Activated gamma-delta T cell (primary cell): ENCODE measurements at places on chromosomes 2 and 18.

DNA sequence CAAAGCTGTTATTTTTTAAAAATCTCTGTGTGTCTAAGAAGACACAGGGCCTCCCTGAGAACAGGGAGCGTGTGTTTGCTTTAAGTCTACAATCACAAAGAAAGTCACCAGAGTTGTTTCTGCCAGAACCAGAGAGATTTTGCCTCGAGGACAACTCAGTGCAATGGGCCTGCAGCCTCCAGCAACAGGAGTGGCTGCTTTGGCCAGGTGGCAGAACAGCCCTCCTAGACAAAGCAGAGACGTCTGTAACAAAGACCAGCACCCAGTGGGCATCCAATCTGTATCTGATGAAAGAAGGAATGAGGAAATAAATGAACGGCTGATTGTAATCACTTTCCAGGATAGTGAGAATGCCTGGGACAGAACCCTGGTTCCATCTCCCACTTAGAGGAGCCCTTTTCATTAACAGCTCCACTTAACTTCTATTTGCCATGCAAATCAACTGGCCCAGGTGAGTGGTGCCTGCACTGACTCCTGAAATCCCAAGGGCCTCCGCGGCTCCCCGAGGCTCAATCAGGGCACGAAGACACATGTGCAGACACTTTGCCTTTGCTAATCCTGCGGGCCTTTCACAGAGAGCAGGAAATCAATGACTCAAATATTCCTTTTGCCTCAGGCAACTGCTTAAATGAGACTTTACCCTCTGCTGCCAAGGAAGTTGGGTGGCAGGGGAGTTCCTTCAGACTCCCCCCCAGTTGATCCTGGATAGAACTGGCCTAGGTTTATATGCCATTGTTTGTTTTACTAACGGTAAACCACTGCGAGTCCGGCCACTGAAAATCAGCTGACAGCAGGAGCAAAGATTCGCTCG lies 146.5 kb downstream of the CABLES1 start:
- DNase-seq = no peak

GRCh38 chr2:159194241-159194640 lies 92.3 kb downstream of the WDSUB1 start:
- DNase-seq = no peak

DNA sequence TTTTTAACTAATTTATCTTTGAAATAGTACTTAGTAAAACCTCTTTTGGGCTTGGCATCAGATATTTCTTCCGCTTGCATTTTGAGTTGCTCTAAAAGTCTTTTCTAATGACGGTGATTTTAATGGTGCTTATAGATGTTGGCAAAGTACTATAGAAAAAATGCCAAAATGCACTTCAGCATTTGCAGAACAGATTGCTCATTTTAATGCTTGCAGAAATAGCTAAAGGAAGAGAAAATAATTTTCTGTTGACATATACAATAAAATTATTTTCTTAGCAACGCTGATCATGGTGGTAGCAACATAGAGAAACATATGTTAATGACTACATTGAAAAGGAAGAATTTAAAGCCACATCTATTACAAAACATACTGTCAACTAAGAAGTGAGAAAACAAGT lies 170.7 kb downstream of the STK39 start:
- no peak for DNase-seq

- no peak for DNase-seq
Measured at GRCh38 chr18:67875944-67876343, 359.4 kb upstream of the DSEL start.

GRCh38 chr2:88059979-88060906 lies 4.7 kb upstream of the KRCC1 start:
- DNase-seq = no peak

DNA sequence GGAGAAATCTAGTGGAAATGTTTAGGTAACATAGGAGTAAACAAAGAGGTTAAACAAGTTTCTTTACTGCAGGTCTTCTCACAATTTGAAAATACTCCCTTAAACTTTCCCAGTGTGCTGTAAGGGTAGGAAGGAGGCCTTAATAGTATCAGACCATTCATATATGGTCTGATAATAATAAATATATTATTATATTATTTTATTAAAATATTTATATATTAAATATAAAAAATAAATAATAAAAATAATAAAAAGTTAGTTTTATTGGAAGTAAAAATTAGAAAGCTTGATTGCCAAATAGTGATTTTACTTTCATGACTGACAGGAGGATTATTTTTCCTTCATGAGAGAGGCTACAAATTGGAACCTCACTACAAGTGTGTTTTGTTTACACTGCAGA lies 7.1 kb downstream of the NOSTRIN start:
- no peak for DNase-seq

GRCh38 chr2:151670346-151670745 lies 63.9 kb downstream of the NEB start:
- no peak for DNase-seq

GRCh38 chr2:144439993-144440392 lies 79.9 kb downstream of the ZEB2 start:
- no peak for DNase-seq

DNA sequence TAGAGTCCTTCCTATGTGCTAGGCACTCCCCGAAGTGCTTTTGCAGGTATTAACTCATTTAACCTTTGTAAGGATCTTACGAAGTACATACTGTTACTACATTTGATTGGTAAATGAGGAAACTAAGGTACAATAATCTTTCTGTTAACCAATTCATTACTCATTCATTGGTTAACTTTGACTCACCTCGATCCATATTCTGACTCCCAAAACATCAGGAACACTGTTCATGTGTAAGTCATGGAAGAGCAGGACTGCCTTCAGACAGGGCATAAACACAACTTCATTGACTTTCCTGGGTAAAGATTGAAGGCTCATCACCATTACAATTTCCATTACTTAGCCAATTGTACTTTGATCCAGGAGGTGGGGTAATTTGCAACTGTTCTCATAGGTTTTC lies 40.6 kb downstream of the NAPG start:
- no peak for DNase-seq

GRCh38 chr2:78873526-78873925 lies 152.0 kb upstream of the REG3G start:
- no peak for DNase-seq
